Spleen (tissue), 13 donors: ENCODE measurements at places on chromosomes 5 and 9. TPM values are rescaled to one million over a fixed set of nuclear protein-coding genes. Genes with fewer than 3 reads are reported as not detected.
A peak's percentile ranks its signal among the peaks of the same experiment; 100 is the strongest.

GRCh38 chr5:152146566-152146965 is 221.9 kb upstream of the GLRA1 start:
- H3K4me3 ChIP-seq: no peak overlapping the region
- no peaks in the 10 kb centered on the region for H3K4me1 ChIP-seq
- H3K27me3 ChIP-seq: no peaks in the 10 kb centered on the region
- no peak overlapping the region for H3K27ac ChIP-seq
- no peaks in the 10 kb centered on the region for H3K36me3 ChIP-seq

- H3K4me1 ChIP-seq: no peaks in the 10 kb centered on the region
- no peak overlapping the region for H3K27ac ChIP-seq
- H3K4me3 ChIP-seq: no peak overlapping the region
- H3K36me3 ChIP-seq: no peaks in the 10 kb centered on the region
- no peaks in the 10 kb centered on the region for H3K27me3 ChIP-seq
Observed at GRCh38 chr5:145551714-145552113, 283.4 kb downstream of the PRELID2 start.

DNA sequence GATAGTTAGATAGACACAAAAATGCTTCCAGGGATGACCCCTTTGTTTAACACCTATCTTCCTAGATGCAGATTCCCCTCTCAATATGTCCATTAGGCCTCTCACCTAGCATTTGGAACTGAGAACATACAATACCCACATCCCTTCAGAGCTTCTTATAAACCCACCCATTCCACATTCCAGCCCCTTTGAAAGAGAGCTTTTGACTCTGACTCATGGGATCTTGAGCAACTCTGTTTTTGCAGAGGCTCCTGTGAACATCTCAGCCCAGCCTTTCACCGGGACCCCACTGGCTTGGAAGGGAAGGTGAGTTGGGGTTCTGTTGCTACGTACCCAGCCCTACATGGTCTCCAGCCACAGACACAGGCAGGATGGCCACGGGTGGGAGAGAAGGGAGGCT is 195.5 kb downstream of the FRMD3 start:
- no peak for DNase-seq
- H3K27me3 ChIP-seq: no peaks in the 10 kb centered on the region
- peaks cover 10% of the 10 kb centered on the region for H3K36me3 ChIP-seq
- H3K27ac ChIP-seq: no peak overlapping the region

The CNTRL gene
- 55.9 TPM for total RNA-seq

GRCh38 chr9:121294866-121295661 is 27.1 kb downstream of the GSN start:
- peaks cover 4% of the 10 kb centered on the region for H3K27me3 ChIP-seq
- H3K4me1 ChIP-seq: peaks cover 18% of the 10 kb centered on the region
- no peak overlapping the region for H3K27ac ChIP-seq
- DNase-seq: no peak
- H3K36me3 ChIP-seq: no peaks in the 10 kb centered on the region
- no peak overlapping the region for H3K4me3 ChIP-seq

DNA sequence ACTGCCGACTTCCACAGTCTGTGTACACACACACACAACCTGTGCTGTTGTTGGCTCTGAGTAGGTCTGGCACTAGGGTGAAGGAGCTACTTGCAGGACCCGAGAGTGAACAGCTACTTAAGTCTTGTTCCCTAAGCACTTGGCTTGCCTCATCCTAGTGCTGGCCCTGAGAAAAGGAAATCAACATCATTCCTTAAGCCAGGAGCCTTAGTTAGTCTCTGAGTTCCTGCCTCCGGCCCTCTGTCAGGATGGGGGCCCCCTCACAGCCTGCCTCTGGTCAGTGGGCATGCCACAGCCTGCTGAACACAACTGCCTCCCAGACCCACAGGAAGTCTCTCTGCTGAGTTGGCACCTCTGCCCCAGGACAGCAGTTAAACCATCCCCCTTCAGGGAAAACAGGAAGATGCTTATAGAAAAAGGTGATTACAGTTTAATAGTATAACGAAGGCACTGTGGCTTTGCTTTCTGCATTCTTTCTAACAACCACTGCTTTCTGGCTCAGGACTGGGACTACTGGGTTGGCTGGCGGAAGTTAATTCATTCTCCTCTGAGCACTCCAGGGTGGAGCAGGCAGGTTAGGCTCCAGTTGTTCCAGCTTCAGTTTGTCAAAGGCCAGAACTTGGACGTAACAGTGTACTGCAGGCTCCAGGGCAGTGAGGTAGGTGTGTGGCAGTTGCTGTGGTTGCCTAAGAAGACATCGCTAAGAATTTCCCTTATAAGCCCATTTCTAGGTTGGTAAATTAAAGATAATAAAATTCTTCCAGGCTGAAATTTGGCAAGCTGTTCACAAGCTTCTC is 2.8 kb downstream of the MAMDC2 start:
- no peaks in the 10 kb centered on the region for H3K36me3 ChIP-seq
- peak overlapping the region; percentile 28 for H3K27ac ChIP-seq

The SH2D3C gene
- total RNA-seq: 44.7 TPM

The SUSD3 gene
- total RNA-seq: 54.8 TPM

DNA sequence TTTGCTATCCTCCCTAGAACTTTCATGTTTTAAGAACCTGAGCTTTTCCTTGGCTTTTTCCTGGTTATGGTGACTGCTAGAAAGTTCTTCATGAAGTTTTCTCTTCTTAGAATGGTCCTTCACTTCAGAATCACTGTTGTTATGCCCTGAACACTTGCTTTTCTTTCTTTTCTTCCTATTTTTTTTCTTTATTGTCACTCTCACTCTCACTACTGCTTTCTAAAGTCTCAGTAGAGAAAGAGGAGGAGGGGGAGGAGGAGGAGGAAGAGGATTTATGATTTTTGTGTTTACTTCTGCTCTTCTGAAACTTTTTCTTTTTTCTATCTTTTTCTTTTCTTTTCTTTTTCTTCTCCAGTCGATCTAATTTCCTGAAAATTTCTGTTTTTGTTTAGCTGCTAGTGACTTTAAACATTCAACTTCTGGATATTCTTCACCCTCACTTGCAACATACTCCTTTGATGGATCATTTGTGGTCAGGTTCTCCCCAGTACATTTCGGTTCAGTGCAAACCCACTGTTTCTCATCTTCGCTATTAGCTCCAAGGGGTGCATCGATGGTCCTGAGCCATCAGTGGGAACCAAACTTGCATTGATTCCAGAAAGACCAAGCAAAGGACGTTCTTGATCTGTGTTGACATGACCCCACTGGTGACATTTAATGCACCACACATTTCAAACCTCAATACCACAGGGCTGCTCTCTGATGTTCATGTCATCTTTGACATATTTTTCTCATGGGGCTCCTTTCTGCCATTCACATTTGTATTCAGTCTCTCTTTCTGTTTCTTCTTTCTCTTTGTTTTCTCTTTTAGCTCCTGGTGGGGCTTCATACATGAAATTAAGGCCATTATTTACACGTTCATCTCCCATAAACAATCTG is 81.6 kb upstream of the HAND1 start:
- H3K4me3 ChIP-seq: no peak overlapping the region
- no peaks in the 10 kb centered on the region for H3K27me3 ChIP-seq
- H3K4me1 ChIP-seq: no peaks in the 10 kb centered on the region
- DNase-seq: no peak
- no peak overlapping the region for H3K27ac ChIP-seq

GRCh38 chr9:100689635-100690034 is 111.8 kb downstream of the CAVIN4 start:
- peaks cover 4% of the 10 kb centered on the region for H3K27me3 ChIP-seq
- DNase-seq: no peak
